Fibroblast of upper back skin (primary cell): ENCODE measurements at places on chromosomes 1 and 21.

GRCh38 chr1:46333300-46334029 is 7.1 kb upstream of the NSUN4 start:
- peak; percentile 23 for DNase-seq

DNA sequence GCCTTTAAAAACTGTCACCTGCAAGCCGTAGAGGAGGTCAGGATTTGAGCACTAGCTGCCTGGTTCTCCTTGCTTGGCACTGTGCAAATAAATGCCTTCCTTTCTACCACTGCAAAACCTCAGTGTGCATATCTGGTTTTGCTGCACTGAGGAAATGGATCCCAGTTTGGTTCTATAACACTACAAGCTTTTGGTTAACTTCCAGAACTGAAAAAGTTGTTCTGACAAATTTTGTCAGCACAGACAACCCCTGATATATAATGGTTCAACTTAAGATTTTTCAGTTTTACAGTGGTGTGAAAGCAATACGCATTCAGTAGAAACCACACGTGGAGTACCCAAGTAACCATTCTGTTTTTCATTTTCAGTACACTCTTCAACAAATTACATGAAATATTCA is 29.8 kb upstream of the GALNT2 start:
- DNase-seq: no peak

DNA sequence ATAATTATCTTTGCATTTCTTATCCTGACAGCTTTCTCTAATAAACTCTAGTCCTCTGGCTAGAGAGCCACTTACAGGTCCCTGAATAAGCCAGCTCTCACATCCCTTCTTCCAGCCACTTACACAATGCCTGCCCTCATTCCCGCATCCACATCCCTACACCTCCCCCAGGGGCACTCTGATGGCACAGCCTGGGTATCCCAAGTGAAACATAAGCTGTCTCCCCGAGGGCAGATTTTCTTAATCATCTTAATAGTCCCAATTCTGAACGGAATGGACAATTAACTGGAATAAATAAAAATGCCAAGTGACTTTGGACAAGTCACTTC is 4.9 kb downstream of the RHOC start:
- DNase-seq: no peak

DNA sequence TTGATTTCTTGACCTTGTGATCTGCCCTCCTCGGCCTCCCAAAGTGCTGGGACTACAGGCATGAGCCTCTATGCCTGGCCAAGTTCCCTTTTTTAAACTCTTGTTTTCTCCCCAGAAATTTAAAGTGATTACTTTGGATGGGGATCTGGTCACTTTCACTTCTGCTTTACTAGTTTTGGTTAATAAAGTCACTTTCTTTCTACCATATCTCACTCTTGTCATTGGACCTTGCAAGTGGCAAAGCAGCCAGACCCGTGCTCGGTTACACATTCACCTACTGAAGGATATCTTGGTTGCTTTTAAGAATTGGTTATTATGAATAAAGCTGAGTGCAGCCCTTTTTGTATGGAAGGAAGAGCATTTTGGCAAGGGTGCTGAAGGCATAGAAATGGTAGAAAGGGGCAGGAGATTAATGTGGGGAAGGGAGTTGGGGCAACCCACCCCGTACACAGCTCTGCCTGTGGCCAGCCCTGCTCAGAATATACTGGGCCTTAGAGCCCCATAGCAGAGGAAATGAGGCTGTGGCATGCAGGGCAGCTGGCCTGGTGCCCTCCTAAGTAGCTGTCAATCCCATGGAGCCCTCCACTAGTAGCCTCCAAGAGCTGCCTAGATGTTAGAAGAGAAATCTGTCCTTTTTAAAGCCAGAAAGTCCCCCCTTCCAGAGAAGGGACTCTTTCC is 40.7 kb downstream of the CD2 start:
- no peak for DNase-seq

GRCh38 chr1:8154621-8155052 is 128.5 kb upstream of the ERRFI1 start:
- DNase-seq: peak; percentile 52

- peak; percentile 95 for DNase-seq
Measured at GRCh38 chr1:171292799-171293198, 21.2 kb upstream of the FMO4 start.

GRCh38 chr1:182301026-182301436 is 90.6 kb downstream of the GLUL start:
- DNase-seq: no peak

GRCh38 chr1:157968946-157969345 is 24.5 kb upstream of the KIRREL1 start:
- peak; percentile 94 for DNase-seq

- no peak for DNase-seq
Measured at GRCh38 chr1:38344716-38345115, 298.1 kb upstream of the POU3F1 start.
